ENCODE measurements at places on chromosomes 7 and 10.

GRCh38 chr7:130421684-130422083 is 19.1 kb downstream of the CEP41 start:
- DNase-seq: no peak

GRCh38 chr10:132291826-132292225 is 15.9 kb downstream of the STK32C start:
- DNase-seq: no peak

DNA sequence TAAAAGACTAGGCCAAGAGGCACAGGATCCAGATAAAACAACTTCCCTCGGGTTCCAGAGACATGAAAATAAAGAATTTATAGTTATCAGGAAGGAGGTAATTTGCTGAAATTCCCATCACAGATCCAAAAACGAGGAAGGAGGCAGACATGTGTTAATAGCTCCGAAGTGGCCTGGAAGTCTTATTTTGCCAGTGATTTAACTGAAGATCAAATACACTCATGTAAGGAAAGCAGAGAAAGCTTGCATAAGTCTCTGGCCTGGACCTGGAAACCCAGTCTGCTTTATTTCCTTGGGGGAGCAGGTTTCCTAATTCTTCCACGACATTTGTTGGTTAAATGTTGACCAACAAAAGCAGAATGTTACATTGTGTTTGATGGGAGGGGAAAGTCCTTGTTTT is 498.7 kb upstream of the C7orf33 start:
- no peak for DNase-seq

DNA sequence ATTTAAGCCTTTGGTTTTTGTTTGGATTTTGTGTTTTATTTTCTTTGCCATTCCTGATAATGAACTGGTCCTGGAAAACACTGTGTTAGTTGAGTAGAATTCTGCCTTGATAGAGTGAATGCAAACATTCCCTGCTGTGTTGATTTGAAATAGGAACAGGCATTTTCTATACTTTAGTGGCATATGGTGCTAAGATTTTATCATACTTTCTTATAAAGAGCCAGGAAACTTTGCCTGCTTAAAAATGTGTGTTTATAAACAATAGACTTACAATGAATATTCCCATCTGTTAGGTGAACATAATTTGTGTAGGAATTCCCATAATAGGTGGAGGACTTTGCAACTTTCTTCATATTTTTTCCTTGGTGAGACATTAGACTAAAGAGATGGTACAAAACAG is 333.3 kb downstream of the SDK1 start:
- DNase-seq: no peak

- DNase-seq: no peak
Observed at GRCh38 chr7:56081626-56082340, 11.0 kb downstream of the PHKG1 start.

- DNase-seq: no peak
Observed at GRCh38 chr10:116049158-116049973, 223.6 kb downstream of the GFRA1 start.

DNA sequence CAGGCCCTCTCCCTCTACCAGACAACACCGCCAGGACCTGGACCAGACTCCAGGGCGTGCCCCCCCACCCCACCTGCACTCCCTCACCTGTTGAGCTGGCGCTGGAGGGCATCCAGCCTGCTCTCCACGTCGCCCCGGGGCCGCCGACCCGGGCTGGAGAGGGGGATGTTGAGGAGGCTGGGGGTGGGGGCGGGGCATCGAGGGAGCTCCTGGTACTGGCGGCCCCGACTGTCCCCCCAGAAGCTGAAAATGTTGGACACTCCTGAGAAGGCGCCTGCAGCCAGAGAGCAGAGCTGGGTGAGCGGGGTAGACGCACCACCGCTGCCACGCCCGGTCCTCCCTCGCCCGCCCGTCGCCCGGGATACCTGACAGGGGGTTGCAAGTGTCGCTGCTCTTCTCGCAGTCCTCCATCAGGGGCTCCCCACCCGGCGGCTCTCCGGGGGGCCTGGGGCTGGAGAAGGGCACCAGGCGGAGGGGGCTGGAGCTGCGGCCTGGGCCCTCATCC is 30.8 kb downstream of the KCNH2 start:
- DNase-seq: no peak

DNA sequence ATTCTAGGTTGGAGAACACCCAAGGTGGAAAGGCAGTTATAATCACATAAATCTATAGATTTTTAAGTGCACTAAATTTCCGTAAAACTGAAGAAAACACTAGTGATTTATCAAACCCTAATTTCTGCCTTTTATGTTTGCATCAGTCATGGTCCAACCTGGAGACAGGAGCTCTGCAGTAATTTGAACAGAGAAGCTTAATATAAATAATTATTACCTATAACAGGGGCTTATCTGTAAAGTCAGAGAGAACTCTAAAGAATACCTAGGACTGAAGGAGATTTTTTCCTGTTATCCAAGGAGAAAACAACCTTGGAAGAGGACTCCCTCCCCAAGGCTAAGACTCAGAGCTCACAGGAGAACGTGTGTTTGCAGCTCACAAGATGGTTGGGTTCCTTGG is 95.1 kb downstream of the MPP7 start:
- DNase-seq: no peak

GRCh38 chr7:96658022-96658412 is 51.6 kb downstream of the SEM1 start:
- DNase-seq: no peak

GRCh38 chr7:128236924-128237586 is 4.0 kb upstream of the LEP start:
- DNase-seq: peak; percentile 50

- no peak for DNase-seq
Observed at GRCh38 chr10:92052088-92052487, 128.5 kb downstream of the BTAF1 start.

DNA sequence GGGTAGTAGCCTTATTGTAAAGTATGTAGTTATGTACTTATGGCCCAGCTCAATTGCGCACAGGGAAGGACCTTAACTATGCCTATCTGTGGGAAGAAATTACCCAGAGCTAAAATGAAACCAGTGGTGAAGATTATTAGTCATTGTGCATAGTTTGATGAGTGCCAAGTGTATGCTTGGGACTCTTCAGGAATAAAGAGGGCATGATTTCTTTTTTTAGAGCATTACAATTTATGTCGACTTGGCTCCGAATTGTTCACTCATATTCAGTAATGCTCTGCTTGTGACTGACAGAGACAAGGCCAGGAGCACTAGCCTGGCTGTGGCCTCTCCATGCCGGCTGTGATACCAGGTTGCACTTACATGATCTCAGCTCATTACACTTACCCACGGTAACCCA is 269.5 kb downstream of the TRIL start:
- no peak for DNase-seq

DNA sequence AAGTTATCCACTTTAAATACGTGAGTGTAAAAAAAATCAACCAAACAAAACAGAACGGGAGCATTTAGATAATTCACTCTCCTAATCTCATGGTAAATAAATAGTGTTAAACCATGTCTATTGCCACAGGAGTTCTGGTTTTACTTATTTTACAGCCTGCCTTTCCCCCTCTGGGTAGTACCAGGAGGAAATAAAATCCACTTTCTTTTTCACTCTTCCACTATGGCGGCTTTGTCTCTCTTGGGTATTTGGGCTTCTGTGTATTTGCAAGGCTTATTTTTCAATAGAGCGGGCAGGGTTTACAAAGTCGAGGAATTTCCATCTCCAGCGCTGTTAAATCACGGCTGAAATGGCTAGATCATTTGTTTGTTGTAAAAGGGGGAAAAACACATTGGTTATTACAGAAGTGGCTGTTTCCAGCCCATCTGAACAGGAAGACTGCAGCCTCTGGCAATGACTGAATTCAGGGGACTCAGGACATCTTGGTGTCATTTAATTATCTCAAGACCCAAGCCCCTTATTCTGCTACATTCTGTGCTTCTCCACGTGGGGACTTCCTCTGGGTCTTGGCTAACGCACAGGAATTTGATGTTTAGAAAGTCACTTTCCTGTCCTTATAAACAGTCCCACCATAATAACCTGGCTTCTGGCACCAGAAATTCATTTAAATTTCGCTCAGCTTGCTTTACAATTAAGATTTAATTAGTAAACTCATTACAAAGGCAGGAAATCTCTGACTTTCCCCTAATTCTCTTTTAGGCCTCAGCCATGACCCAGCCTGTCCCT is 323.9 kb downstream of the GATA3 start:
- no peak for DNase-seq

GRCh38 chr7:66920769-66921395 is at the start of gene TMEM248:
TSS of gene TMEM248 (plus strand) at chr7:66921225. CDS start at chr7:66941866, 20,641 bp downstream.
- DNase-seq: peak; percentile 94

DNA sequence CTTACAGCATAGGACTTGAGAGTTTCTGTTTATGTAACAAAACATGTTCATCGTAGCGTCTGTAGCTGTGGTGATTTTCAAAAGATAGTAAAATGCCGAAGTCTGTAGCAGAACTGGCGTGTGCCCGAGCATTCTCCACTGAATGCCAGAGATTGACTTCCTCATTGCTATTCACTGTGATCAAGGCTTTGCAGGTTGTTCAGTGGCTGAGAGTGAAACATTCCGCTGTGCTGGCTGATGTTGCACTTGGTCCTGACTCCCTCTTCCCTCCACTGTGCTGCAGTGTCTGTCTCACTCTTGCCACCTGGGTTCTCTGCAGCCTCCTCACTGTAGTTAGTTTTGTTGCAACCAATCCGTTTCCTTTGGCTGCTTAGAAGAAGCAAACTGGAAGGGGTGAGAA is 37.6 kb downstream of the FHIP2A start:
- DNase-seq: no peak

DNA sequence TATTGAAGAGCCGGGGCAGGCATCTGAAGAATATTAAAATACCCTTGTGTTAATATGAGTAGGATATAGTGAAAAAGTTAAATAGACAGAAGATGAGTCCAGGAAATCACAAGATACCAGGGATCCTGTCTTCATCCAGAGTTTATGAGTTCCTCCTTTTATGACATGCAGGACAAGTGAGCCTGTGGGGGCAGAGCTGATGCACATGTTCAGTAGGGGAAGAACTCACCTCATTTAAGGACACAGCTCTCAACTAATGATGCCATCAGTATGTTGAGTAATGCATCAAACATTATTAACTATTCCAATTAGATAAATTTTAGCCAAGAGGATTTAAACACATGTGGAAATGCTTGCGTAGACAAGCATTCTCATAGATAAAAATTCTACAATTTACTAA is 435.8 kb upstream of the AKR1E2 start:
- DNase-seq: no peak

GRCh38 chr7:69412331-69413146 is 185.7 kb upstream of the AUTS2 start:
- DNase-seq: no peak

DNA sequence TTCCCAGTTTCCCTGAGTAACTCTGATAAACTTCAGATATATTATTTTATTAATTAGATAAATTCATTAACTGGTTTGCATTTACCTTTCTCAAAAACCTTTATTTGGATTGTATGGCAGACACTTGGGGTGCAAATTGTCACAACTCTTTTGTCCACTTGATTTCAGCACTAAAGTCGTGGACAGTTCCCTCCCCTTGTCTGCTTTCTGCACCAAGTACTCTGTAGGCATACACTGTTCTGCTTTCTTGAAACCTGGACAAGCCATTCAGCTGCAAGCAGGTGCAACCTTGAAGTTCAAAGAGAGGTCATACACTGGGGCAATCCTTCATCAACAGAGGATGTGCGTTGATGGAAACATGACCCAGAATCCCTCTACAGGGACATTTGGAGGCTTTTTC is 162.9 kb downstream of the ARL5B start:
- no peak for DNase-seq

DNA sequence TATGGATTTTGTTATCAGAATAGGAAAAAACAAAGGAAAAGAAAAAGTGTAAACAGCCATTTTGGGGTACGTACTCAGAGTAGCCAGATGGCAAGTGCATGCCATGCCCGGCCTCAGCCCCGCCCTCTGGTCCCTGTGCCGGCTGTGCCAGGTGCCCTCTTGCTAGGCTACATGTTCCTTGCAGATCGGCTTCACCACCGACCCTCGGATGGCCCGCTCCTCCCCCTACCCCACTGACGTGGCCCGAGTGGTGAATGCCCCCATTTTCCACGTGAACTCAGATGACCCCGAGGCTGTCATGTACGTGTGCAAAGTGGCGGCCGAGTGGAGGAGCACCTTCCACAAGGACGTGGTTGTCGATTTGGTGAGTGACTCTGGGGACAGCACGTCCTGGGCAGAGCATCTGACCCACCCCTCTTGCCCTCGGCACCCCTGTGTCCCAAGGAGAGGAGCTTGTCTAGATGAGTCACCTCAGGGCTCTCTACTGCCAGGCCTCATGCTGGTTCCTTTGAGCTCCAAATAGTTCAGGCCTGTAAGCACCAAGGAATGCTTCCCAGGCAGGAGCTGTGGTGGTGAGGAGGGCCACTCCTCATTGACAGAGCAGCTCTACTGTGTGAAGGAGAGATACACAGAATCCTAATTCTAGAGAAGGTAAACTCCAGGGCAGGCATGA is 54.9 kb upstream of the ZMIZ2 start:
- DNase-seq: no peak

GRCh38 chr7:151382079-151382885 is 27.6 kb downstream of the WDR86 start:
- DNase-seq: peak; percentile 52

DNA sequence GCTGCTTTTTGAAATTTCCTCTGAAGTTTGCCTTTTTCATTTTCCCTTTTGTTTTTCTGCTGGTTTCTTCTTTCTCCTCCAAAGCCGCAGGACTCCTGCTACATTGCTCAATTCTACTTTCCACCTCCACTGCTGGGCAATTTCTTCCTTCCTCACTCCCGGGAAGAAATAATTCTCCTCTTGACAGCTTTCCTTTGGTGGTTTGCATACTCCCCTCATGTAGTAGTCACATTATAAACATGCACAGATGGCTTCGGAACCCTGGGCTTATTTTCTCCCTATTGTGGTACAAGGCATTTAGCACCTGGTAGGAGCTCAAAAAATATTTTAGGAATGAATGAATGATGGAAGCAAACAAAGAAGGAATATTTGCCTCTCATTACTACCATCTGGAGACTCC is 977.2 kb downstream of the LRMDA start:
- no peak for DNase-seq

- no peak for DNase-seq
Observed at GRCh38 chr10:132184816-132185593, 1.7 kb upstream of the DPYSL4 start.

DNA sequence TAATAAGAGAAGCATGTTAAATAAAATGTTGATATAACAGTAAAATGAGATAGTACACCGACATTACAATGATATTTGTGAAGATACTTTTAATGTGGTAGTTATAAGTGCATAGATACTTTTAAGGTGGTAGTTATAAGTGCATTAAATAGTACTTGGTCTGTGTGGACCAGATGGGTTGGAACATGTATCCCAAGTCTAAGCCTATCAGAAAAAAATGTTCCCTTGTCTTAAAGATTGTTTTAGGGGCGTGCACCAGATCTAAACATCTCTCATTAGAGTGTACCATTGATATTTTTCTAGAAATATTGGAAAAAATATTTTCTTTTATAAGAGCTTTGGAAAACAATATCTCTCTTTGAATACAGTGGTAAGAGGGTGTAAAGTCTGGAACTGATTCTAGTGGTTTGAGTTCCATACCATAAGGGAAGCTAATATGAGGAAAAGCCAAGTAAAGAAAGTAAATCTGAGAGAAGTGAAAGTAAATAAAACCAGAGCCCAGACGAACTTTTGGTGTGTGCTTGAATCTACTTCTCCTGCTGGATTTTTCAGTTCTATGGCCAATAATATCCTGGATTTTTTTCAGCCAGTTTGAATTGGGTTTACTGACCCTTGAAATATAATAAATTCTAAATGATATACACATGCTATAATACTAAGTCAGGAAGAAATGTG is 175.3 kb downstream of the MBL2 start:
- DNase-seq: no peak

GRCh38 chr10:49310460-49310859 is 11.5 kb downstream of the C10orf71 start:
- no peak for DNase-seq

- DNase-seq: no peak
Observed at GRCh38 chr7:92882760-92883159, 46.4 kb upstream of the CDK6 start.
